ENCODE measurements at places on chromosomes 2 and 18.

GRCh38 chr2:183037074-183037552 lies 1.1 kb downstream of the NCKAP1 start:
- no peak for DNase-seq

DNA sequence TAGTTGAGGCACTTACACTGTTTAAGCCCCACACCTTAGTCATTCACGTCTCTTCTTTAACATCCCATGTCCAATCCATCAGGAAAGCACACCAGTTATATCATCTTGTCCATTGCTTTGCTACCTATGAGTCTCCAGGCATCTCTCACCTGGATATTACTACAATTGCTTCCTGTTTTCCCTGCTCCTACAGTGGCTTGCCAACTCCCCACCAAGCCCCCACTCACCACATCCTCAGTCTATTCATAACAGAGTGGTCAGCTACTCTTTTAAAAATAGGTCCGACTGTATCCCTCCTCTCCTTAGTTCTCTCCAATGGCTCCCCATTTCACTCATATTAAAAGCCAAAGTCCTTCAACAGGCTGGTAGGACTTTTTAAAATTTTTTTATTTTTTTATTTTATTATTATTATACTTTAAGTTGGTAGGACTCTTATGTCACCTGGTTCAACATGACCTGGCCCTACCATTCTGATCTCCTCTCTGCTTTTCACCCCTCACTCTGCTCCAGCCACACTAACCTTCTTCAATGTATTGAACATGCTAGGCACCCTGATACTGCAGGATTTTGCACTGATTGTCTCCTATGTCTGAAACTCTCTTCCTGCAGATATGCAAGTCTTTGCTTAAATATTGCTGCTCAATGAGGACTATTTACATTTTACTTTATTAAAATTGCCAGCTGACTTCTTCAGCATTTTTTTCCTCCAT lies 253.2 kb downstream of the CYRIA start:
- DNase-seq: no peak

DNA sequence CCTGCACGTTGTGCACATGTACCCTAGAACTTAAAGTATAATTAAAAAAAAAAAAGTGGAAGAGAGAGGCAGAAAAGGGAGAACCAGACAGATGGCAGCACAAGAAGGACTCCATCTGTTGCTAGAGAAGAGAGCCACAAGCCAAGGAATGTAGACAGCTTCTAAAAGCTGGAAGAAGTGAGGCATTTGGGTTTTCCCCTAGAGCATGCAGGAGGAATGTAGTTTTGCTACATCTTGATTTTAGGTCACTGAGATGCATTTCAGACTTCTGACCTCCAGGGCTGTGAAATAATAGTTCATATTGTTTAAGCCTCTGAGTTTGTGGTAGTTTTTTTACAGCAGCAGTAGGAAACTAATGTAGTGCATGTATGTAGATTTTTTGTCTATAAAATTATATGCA lies 46.0 kb downstream of the CAVIN2 start:
- DNase-seq: no peak

DNA sequence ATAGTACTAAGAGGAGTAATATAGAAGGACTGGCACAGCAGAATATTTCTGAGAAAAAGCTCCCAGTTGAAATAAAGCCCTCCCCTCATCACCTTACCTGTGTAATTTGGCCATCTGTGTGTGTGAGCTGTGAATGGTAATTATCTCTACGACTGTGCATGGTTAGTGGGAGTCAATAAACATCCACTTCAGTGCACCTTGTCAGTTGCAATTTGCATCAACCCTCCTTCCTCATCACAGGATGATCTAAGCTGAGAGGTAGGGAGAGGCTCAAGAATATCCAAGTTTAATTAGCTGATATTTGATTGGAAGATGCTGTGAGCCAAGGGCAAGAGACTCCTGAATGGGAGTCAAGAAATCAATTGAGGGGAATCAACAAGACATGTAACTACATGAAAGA lies 694.9 kb upstream of the KLHL29 start:
- DNase-seq: no peak
